Hepatic stellate cell (primary cell): ENCODE measurements at places on chromosomes 4 and X.

- no peak for DNase-seq
Observed at GRCh38 chrX:66176134-66176533, 12.1 kb downstream of the HEPH start.

DNA sequence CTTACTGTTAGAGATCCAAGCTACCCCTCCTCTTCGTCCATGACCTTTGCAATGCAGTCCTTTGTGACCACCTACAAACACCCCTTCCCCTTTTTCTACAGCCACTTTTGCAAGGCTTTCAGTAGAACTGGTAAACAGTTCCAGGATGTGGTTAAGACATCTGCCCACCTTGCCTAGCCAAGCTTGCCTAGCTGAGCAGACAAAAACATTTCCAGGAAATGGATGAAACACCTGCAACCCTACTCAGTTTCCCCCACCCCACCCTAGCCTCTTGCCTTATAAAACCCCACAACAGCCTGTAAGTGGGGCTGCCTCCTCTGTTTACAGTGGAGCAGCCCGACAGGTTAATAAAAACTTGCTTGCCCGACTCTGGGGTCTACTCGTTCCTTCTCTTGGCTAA is 133.8 kb downstream of the ZC4H2 start:
- DNase-seq: no peak

DNA sequence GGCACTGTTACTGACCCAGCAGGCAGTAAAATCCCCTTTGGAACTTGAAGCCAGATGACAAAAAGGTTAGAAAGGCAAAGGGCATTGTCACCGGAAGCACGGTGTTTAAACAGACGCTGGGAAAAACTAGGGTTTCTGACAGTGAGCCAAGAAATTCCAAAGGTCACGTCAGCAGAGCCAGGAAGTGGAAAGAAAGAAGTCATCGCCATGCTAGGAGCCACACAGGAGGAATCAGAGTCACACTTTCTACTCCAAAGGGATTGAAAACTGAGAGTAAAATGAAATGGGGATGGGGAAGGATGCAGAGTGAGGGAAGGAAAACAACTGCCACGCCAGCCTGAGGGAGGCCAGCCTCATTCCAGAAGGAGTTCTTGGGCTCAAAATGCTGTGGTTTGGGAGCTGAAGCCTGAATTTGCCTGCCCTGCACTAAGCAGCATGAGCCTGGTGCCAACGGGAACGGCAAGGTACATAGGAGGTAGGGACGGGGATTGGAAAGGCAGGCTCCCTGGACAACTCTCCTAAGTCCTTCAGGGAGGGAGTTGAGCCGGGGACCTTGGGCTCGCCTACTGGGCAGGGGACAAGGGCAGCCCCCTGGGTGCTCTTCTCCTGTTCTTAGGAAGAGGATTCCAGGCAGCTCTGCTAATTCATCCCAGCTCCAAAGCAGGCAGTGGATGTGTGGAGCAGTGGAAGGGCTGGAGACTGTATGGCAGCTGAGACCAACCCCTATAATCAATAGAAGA is 66.8 kb downstream of the SOWAHB start:
- DNase-seq: peak; percentile 49

DNA sequence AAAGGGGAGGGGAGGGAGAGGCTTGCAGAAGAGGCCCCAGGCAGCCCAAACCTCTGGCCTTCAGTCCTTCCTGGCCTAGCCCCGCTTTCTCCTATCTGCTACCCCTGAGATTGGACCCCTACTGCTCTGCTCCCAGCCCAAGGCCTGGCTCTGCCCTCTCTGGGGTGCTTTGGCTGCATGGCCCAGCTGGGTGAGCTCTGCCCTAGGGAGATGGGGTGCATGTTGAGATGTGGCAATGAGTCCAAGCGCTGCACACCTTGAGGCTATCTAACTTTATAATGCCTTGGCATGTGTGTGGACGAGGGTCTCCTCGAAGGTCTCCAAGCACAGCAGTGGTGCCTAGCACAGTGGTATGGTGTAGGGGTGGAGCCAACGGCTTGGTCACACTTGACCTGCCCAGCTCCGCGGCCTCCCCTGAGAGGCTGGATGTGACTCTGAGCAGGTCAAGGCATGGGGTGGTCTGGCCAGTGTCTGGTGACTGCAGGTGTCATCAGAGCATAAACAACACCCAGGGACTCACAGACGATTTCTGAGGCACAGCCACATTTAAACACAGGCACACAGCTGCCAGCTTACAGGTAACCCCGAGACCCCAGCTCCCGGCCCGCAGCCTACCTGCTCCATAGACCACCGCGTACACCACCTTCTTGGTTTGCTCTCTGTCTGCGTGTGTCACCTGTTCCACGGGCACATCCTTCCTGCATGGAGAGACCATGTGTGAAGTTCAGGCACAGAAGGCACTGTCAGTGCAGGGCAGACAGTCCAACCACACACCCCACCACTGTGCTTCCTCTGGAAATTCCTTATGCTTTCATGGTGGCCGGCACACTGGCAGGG is 36.3 kb downstream of the NAT8L start:
- DNase-seq: no peak

DNA sequence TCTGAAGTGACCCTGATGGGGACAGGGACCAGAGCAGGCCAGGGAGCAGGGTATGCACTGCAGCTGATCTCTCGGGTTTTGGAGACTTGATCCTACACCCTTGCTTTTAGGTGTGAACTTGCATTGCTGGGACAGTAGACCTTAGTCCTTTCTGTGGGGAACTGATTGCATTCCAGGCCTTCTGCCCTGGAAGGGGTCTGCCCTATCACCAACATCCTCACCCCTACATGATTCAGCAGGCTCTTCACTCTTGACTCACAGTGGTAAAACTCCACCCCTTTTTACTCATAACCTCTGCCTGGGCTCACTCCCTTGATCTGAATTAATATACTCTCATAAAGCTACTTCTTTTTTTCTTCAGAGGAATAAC is 6.6 kb upstream of the DDX60L start:
- peak; percentile 54 for DNase-seq

- no peak for DNase-seq
Observed at GRCh38 chr4:165152527-165152926, 39.9 kb upstream of the TMEM192 start.

DNA sequence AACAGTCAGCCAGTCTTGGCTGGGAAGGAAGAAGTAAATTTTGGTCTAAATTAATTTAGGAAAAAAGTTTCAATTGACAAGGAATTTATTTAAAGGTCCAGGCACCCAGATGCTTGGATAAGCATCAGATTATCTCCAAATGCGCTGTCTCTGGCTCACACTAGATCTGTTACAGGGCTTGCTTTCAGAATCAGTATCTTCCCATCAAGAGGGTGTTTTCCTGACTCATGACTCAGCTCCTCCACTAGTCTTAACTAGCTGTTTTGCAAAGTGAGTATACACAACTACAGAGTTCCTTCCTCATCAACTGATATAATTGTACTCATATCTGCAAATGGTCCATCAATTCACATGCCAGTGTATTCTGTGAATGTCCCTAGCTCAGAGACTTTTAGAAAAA is 482.1 kb upstream of the CPEB2 start:
- no peak for DNase-seq

DNA sequence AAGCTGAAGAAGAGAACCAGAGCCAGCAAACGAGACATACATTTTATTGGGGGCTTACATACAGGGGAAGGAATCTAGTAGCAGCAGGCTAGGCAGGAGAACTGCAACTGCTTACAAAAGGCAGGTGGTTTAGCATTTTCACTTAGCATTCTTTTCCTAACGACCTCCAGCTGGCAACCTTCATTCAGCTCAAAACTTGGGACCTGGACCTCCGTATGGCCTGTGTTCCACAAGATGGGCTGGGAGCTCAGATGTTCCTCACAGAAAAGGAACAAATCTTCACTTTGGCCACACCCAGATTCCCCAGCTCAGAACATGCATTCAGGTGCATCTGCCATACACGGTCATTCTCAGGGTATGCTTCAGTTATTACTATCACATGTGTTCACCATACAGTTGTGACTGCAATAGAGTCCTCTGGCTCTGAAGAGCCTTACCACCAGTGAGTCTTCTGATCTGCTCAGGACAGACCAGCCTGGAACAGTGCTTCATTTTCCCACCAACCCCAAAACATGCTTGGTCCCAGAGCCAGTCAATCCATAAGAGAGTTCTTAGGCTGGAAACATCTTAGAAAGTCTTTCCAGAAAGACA is 29.6 kb upstream of the AP1AR start:
- DNase-seq: no peak

GRCh38 chrX:122626871-122627270 is 557.2 kb upstream of the GRIA3 start:
- no peak for DNase-seq

- no peak for DNase-seq
Observed at GRCh38 chrX:155334486-155335336, at the start of gene CLIC2. Gene CLIC2, minus strand, starts transcription at chrX:155334614. Its CDS starts 187 bp downstream, at chrX:155334427.

GRCh38 chrX:97790850-97791249 is 907.1 kb downstream of the RPA4 start:
- DNase-seq: no peak

GRCh38 chr4:2036327-2036726 is 22.8 kb upstream of the NAT8L start:
- no peak for DNase-seq

DNA sequence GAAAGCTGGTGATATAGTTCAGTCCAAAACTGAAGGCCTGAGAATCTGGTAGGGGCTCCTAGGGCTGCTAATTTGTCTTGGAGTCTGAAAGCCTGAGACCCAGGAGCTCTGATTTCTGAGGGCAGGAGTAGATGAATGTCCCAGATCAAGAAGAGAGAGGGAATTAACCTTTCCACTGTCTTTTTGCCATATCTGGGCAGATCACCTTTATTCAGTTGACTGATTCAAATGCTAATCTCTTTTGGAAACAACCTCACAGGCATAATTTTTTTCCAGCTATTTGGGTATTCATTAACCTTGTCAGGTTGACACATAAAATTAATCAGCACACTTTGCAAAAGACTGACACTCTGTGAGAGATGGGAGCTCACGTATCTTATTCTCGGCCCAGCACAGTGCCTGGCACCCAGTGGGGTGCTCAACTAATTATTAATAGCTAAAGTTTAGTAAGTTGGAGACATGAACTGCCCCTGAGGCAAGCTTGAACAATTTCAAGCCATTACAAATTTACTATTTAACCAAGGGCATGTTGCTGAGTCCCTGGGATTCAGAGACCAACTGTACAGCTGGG is 114.3 kb downstream of the CPEB2 start:
- no peak for DNase-seq
